Astrocyte (in vitro differentiated cells and primary cell): ENCODE measurements at places on chromosomes 4 and X. TPM values are rescaled to one million over a fixed set of nuclear protein-coding genes. Genes with fewer than 3 reads are reported as not detected.

- H3K36me3 ChIP-seq = no peaks in the 10 kb centered on the region
- H3K27me3 ChIP-seq = no peaks in the 10 kb centered on the region
- no peak overlapping the region for H3K27ac ChIP-seq
- peak; percentile 30 for DNase-seq
- no peaks in the 10 kb centered on the region for H3K4me1 ChIP-seq
These were observed 113.0 kb upstream of the PRDX4 start for GRCh38 chrX:23554304-23554703.

DNA sequence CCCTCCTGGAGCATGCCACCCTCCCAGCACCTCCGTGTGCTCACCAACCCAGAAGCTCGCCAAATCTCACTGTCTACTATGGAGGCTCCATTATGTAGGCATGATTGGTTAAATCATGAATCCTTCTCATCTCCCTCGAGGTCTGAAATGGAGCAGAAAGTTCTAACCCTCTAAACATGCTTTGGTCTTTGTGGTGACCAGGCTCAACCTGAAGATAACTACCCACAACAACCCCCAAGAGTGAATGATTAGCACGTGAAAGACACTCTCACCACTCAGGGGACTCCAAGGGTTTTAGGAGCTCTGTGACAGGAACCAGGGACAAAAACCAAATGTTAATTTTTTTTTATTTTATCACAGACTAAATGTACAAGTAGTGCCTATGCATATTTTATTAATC is 47.2 kb downstream of the APBB2 start:
- no peaks in the 10 kb centered on the region for H3K4me1 ChIP-seq
- H3K4me3 ChIP-seq = no peak overlapping the region
- H3K27me3 ChIP-seq = no peaks in the 10 kb centered on the region
- DNase-seq = no peak
- H3K36me3 ChIP-seq = no peaks in the 10 kb centered on the region

DNA sequence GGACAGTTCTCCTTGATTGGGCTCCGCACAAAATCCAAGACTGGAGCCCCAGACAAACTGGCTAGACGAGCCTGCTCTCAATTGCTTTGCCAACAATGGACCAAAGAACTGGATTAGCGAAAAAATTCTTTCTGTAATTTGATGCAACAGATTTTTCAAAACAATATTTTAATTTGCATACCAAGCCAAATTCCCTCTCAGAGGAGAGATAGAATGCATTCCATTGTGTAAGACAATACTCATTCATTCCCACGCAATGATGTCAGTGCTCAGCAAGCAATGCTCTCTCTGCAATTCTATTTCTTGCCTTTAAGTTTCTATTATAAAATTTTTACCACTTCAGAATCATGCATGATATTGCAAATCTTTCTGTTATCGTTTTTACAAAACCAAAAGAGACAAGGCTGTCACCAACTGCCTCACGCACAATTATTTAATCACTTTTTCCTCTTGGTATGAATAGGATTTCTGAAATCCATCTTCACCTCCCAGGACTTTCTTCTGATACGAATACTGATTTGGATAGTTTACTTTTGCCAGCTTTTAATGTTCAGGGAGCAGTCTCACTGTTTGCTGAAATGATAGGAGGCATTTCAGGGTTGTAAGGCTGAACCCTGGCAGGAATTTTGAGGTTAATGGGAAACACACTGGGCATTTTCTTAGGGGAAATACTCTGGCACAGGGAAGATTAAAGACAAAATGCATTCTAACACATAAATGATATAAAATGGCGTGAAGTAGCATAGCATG is 46.1 kb upstream of the HCCS start:
- peak overlapping the region; percentile 89 for H3K27ac ChIP-seq
- peak; percentile 78 for DNase-seq
- H3K36me3 ChIP-seq = no peaks in the 10 kb centered on the region
- H3K4me1 ChIP-seq = peaks cover 14% of the 10 kb centered on the region
- H3K27me3 ChIP-seq = no peaks in the 10 kb centered on the region

DNA sequence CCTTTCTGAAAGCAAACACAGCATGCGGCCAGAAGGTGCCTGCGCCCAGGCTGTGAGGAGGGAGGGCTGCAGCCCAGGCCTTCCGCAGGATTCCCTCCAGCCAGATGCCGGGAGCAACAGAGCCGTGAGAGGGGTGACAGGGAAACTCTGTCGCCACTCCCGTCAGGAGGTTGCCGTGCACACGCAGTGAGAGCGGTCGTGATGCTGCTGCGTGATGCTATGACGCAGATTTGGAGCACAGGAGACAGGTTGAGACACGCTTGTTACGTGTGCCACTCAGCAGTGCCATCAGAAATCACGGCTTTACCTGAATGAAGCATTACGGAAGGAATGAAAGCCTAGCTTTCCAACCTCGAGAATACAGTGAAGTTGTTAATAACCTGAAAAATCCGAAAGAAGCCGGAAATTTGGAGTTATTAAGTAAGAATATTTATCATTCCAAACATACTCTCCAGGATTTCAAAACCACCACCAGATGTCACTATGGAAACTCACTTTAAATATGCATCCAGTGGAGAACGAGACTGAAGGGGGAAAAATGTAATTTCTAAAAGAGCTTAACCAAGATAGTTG is 54.4 kb downstream of the FAT1 start:
- H3K4me3 ChIP-seq = no peak overlapping the region
- peaks cover 3% of the 10 kb centered on the region for H3K36me3 ChIP-seq
- peaks cover 9% of the 10 kb centered on the region for H3K4me1 ChIP-seq
- H3K27me3 ChIP-seq = no peaks in the 10 kb centered on the region

DNA sequence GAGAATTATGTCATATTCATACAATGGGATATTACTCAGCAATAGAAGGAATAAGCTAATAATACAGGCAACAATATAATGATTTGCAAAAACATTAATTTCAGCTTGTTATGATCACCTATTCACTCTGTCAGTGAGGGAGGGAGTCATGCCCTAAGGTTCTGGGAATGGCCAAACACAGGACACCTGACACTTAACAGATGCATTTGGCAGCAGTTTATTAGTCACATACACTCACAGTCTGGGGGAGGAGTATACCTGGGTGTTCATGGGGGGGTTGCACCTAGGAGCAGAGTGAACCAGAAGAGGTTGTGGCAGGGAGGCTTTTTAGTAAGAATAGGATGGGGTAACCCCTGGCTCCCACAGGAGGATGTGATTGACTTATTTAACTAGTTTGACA is 38.3 kb downstream of the SERPINA7 start:
- H3K27ac ChIP-seq = no peak overlapping the region
- H3K4me1 ChIP-seq = no peaks in the 10 kb centered on the region
- no peaks in the 10 kb centered on the region for H3K27me3 ChIP-seq
- no peaks in the 10 kb centered on the region for H3K36me3 ChIP-seq
- no peak for DNase-seq
- no peak overlapping the region for H3K4me3 ChIP-seq

DNA sequence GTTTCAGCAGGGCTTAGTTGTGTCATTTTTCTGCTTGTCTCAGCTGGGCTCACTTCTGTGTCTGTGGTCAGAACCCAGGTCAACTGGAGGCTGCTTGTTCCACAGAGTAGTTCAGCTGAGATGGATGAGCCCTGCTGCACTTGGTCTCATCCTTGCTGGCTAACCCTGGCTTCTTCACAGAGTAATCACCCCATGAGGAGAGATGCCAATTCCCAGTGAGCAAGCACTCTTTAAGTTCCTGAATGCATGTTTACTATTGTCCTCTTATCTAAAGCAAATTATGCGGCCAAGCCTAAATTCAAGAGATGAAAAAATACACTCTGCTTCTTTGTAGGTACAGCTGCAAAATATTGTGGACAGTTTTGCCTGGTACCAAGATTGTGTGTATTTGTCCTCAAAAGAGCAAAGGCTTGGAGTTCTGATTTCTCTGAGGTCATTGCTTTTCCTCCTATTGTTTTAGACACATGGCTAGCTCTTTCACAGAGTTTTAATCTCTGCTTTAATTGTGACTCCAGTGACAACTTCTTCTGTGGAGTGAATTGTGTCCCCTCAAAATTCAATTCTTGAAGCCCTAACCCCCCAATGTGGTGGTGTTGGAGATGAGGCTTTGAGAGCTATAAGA is 236.6 kb upstream of the ANKRD50 start:
- H3K4me1 ChIP-seq = peaks cover 19% of the 10 kb centered on the region
- H3K36me3 ChIP-seq = no peaks in the 10 kb centered on the region
- H3K27ac ChIP-seq = no peak overlapping the region
- no peak overlapping the region for H3K4me3 ChIP-seq

- DNase-seq = no peak
- H3K4me1 ChIP-seq = no peaks in the 10 kb centered on the region
- no peaks in the 10 kb centered on the region for H3K27me3 ChIP-seq
- no peak overlapping the region for H3K4me3 ChIP-seq
- H3K36me3 ChIP-seq = no peaks in the 10 kb centered on the region
These were observed 959.1 kb upstream of the LCORL start for GRCh38 chr4:18980516-18981233.

- H3K4me3 ChIP-seq = no peak overlapping the region
- no peaks in the 10 kb centered on the region for H3K27me3 ChIP-seq
- peaks cover 31% of the 10 kb centered on the region for H3K4me1 ChIP-seq
- no peak for DNase-seq
These were observed 191.8 kb downstream of the SHROOM3 start for GRCh38 chr4:76626686-76627465.

DNA sequence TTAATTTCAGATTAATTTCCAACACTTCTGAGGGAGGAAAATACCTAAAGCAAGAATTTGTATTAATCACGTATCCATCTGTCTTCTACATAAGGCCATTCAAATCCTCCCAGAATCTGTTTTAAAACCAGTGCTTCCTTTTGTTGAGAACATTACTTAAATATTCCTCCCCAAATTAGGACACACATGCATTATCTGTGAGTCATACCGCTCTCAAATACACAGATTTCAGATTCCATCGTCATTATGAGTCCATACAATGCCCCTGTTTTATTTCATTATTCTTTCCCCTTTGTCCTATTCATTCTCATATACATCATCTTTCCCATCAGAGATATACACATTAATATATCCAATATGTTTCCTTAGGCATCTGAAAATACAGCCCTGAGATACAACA is 57.3 kb upstream of the PRSS12 start:
- DNase-seq = peak; percentile 65
- H3K27me3 ChIP-seq = no peaks in the 10 kb centered on the region
- H3K27ac ChIP-seq = no peak overlapping the region
- no peaks in the 10 kb centered on the region for H3K4me1 ChIP-seq
- no peaks in the 10 kb centered on the region for H3K36me3 ChIP-seq
- H3K4me3 ChIP-seq = no peak overlapping the region

DNA sequence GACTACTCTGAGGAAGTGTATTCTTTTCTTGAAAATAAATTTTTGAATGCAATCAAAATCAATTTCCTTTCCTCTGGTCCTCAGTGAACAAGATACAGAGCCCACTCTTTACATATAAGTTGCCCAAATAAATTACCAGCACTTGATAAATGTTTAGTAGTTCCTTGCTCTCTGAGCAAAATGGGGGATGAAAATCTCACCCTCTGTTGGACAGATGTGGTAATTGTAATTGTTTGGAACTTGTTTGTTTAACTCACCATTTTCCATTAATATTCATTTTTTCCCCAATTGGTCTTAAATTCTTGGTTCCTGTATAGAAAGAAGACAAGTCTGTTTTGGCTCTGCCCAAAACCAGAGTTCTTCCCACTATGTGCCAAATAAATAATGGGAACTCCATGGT is 146.3 kb downstream of the LDB2 start:
- no peak overlapping the region for H3K27ac ChIP-seq
- H3K4me3 ChIP-seq = no peak overlapping the region
- no peaks in the 10 kb centered on the region for H3K27me3 ChIP-seq
- no peaks in the 10 kb centered on the region for H3K36me3 ChIP-seq

GRCh38 chr4:3461515-3462291 is 1.4 kb upstream of the DOK7 start:
- H3K27me3 ChIP-seq = peaks cover 15% of the 10 kb centered on the region
- no peak for DNase-seq
- H3K27ac ChIP-seq = no peak overlapping the region
- no peaks in the 10 kb centered on the region for H3K36me3 ChIP-seq

- no peaks in the 10 kb centered on the region for H3K4me1 ChIP-seq
- H3K27me3 ChIP-seq = peaks cover 20% of the 10 kb centered on the region
- DNase-seq = no peak
These were observed 26.1 kb upstream of the EXOC1L start for GRCh38 chr4:55793479-55793878.

GRCh38 chrX:136192839-136193414 is 45.6 kb downstream of the FHL1 start:
- H3K4me3 ChIP-seq = peak overlapping the region; percentile 7
- H3K4me1 ChIP-seq = peaks cover 15% of the 10 kb centered on the region
- H3K36me3 ChIP-seq = no peaks in the 10 kb centered on the region
- peak overlapping the region; percentile 58 for H3K27ac ChIP-seq
- peak; percentile 76 for DNase-seq

DNA sequence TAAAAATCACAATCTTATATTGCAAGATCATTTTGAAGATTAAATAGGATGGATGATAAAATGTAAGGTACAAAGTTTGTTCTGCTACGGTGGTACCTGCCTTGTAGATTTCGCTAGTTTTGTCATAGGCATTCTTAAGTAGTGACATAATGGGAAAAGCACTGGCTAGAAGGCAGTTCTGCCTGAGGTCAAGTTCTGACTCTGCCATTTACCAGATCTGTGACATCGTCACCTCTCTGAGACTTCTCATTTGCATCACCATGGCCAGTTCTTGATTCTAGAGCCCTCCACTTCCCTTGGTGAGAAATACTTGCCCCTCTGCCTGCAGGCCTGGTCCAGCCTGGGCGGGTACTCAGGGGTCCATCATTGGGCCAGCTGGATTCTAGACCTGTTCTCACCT is 85.2 kb downstream of the HS3ST1 start:
- H3K4me3 ChIP-seq = no peak overlapping the region
- no peaks in the 10 kb centered on the region for H3K36me3 ChIP-seq
- no peaks in the 10 kb centered on the region for H3K27me3 ChIP-seq
- DNase-seq = no peak

DNA sequence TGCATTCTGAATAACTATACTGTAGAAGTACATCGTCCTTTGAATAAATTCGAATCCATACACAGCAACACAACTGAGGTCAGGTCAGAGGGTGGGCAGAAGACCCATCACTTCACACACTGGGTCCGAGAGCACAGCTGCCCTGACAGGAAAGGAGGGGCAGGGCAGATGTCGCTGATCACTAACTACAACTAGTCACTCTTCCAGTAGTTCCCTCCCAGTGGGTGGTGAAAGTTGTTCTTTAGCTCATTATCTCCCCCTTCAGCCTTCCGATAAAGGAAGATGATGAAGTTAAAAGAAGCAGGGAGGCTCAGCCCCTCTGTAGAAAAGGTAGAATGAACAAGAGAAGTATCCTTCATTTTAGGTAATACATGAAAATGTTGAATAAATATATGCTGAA is 278.9 kb downstream of the INPP4B start:
- H3K4me3 ChIP-seq = no peak overlapping the region
- no peak for DNase-seq
- no peaks in the 10 kb centered on the region for H3K36me3 ChIP-seq

- peaks cover 28% of the 10 kb centered on the region for H3K4me1 ChIP-seq
- DNase-seq = peak; percentile 90
- H3K27ac ChIP-seq = peak overlapping the region; percentile 47
- H3K4me3 ChIP-seq = no peak overlapping the region
- no peaks in the 10 kb centered on the region for H3K36me3 ChIP-seq
These were observed 172.7 kb downstream of the NHS start for GRCh38 chrX:17547658-17548057.

XK gene
- total RNA-seq = 0.17 and 0.25 TPM in 2 replicates

TBC1D9 gene
- 29.6 and 31.6 TPM in 2 replicates for total RNA-seq

ENPEP gene
- 0.67 and 1.7 TPM in 2 replicates for total RNA-seq

F8A3 gene
- not detected in 2 replicates for total RNA-seq

MBNL3 gene
- 3.5 and 4.1 TPM in 2 replicates for total RNA-seq

GLOD5 gene
- total RNA-seq = not detected in 2 replicates

TRAM1L1 gene
- 2.3 and 3.1 TPM in 2 replicates for total RNA-seq

UGDH gene
- total RNA-seq = 111 and 114 TPM in 2 replicates

TKTL2 gene
- total RNA-seq = not detected in 2 replicates

VCX3B gene
- total RNA-seq = not detected in 2 replicates

YTHDC1 gene
- total RNA-seq = 87.3 and 95.9 TPM in 2 replicates

EFHC2 gene
- total RNA-seq = 0.26 TPM in 1 of 2 replicates, not detected in the other

MAGEB10 gene
- not detected in 2 replicates for total RNA-seq

ADH1B gene
- total RNA-seq = not detected in 2 replicates

PLP2 gene
- 109 TPM in 2 replicates for total RNA-seq
